Activated CD8-positive, alpha-beta memory T cell treated with anti-CD3 and anti-CD28 coated beads for 1 hour (primary cell): ENCODE measurements at places on chromosomes 7 and 10.

- DNase-seq = no peak
Measured at GRCh38 chr7:129149511-129149910, 5.0 kb downstream of the TSPAN33 start.

DNA sequence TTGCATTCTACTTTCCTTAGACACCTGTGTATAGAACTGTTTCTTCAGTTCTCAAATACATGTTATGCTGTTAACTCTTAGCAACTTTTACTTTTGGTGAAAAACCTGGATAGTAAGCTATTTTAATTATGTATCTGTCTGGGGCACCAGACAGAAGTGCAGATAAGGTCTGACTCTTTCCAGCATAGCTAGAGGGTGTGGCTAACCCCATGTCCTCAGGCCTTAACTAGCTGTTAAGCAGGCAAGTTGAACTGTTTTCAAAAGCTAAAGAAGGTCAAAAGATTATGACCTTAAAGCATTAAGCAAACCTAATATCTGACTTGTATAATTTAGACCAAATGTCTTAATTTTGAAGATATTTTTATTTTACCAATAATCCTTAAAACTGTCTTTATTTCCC is 45.1 kb upstream of the INHBA start:
- DNase-seq = no peak

DNA sequence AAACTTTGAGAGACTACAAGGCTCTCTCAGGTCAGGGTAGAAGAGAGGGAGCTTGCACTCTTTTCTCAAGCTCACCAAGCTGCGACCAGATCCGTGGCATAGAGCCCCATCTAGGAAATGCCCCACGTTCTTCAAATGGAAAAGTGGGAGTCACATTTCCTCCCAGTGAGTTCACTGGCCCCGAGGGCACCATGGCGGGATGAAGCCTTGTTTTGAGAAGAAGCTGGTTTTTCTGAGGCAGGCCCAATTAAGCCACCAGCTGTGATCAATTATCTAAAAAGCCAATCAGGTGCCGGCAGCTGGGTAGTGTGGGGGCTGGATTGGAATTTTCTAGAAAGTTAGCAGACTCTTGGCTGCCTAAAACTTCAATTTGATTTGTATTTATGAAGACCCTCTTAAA is 101.4 kb downstream of the ZNF365 start:
- DNase-seq = no peak

- DNase-seq = no peak
Measured at GRCh38 chr7:23373151-23374004, 74.2 kb downstream of the MALSU1 start.

- DNase-seq = no peak
Measured at GRCh38 chr7:31692451-31692850, 5.4 kb downstream of the PPP1R17 start.

DNA sequence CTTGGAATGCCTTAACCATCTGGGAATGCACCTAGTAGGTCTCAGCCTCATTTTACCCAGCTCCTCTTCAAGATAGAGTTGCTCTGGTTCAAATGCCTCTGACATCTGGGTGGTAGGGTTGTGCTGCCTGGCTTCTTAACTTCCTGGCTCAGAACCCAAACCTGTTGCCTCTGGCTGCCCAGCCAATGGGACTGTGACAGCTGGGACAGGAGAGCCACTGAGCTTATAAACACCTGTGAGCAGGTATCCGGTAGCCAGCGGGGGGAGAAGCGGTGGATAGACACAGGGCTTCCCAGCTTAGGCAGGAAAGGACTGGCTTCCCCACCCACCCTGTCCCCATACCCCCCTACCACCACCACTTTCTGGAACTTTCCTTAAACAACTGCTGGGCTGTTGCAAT is 115.8 kb upstream of the CARD11 start:
- no peak for DNase-seq
